Calu3 (cell line): ENCODE measurements at places on chromosomes 6 and 20. TPM values are rescaled to one million over a fixed set of nuclear protein-coding genes. Genes with fewer than 3 reads are reported as not detected.

DNA sequence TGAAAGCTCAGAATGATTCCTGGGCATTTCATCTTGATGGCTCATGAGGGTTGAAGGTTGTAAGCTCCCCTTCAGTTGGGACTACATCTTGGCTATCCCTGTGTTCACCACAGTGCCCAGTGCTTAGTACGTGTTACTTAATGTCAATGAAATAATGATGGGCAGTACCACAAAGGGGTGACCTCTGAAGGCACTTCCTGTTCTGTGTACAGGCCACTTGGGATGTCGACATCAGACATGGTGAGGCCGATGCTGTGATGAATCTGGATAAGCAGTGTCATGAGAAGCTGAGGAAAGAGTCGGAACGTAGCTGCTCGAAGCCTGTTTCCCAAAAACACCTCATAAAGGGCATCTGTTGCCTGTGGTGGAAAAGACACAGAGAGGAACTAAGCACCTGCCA lies 27.6 kb upstream of the RBL1 start:
- H3K36me3 ChIP-seq = no peaks in the 10 kb centered on the region
- no peak for DNase-seq

DNA sequence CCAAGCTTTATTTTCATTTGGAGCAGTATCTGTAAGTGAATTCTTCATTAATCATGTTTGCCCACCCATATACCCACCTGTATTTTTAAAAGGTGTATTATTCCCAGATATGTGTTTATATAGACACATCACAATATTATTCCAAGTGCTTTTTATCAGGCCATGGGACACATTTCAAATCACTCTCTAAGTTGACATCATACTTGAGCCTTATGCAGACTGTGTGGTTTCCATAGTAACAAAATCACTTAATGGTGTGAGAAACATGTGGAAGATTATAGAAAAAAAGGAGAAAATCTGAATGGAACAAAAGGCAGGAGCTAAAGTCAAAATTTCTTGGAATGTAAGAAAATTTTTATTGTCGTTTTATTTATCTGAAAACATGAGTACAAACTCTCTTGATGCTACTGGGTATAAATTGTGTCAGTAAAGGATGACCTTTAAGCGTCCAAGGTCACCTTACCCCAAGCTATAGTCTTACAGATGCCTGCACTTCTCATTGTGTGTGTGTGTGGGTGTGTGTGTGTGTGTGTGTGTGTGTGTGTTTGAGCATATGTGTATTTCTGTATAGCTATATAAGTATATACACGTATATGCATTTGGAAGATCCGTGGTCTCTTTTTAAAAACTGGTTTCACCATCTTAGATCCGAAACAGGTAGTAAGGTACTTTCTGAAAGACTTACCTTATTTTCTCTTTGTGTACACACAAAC lies 79.8 kb upstream of the CCN6 start:
- H3K4me1 ChIP-seq = peaks cover 16% of the 10 kb centered on the region
- H3K27ac ChIP-seq = peak overlapping the region; percentile 22
- no peak overlapping the region for H3K4me3 ChIP-seq
- H3K27me3 ChIP-seq = no peaks in the 10 kb centered on the region
- DNase-seq = no peak
- H3K36me3 ChIP-seq = no peaks in the 10 kb centered on the region

DNA sequence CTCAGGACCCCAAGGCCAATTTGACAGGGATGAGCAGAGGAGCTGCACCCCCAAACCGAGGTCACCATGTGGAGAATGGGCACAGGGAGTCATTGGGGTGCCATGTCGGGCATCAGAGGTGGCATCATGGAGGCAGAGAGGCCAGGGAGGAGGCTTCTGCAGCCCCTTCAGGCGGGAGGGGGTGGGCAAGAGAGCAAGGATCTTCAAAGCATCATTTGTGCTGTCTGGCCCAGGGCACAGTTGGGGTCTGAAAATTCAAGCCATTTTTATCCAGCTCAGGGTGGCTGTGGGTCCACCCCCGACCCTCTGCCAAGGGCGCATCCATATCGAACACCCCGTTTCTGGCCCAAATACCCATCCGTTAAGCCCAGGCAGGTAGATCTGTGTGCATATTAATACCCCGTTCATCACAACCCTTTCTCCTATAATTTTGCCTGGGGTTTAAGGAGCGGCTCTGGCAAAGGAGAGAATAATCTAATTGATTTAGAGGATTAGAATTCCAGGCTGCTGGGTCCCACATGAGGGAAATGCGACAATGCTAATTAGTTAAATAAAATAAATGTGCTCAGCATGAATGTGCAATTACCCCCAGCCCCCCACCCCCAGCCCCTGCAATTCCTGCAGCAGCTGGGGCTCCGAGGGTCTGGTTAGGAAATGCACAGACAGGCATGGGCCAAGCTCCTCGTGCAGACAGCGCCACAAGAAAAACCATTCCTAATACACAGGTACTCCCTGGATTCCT lies 31.9 kb downstream of the VSTM2L start:
- no peaks in the 10 kb centered on the region for H3K4me1 ChIP-seq
- no peak overlapping the region for H3K27ac ChIP-seq
- H3K4me3 ChIP-seq = no peak overlapping the region
- H3K27me3 ChIP-seq = peaks cover 68% of the 10 kb centered on the region
- DNase-seq = no peak
- H3K36me3 ChIP-seq = no peaks in the 10 kb centered on the region

The PRPH2 gene
- total RNA-seq = not detected in 2 replicates

The GRM4 gene
- not detected in 2 replicates for total RNA-seq

GRCh38 chr6:11368760-11369159 lies 136.3 kb upstream of the NEDD9 start:
- DNase-seq = no peak
- H3K27me3 ChIP-seq = no peaks in the 10 kb centered on the region
- H3K4me3 ChIP-seq = no peak overlapping the region
- H3K27ac ChIP-seq = peak overlapping the region; percentile 83

DNA sequence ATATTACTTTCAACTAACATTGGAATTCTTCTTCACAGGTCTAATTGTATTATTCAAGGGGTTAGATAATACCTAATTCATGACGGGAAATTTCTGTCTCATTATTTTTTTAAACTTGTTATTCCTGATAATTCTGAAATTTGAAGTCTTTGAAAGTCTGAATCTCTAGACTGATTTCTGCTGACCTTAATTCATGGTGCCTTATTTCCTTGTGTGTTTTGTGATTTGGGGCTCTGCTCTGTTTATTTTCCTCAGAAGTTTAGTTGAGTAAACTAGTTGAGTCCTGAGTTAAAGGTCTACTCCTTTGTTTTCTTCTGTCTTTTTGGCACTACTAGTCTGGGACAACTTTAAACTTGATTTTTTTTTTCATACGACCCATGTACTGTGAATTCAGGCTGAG lies 5.9 kb downstream of the DEFB118 start:
- H3K4me1 ChIP-seq = no peaks in the 10 kb centered on the region
- no peak overlapping the region for H3K4me3 ChIP-seq
- peaks cover 73% of the 10 kb centered on the region for H3K27me3 ChIP-seq
- H3K27ac ChIP-seq = no peak overlapping the region
- H3K36me3 ChIP-seq = no peaks in the 10 kb centered on the region

DNA sequence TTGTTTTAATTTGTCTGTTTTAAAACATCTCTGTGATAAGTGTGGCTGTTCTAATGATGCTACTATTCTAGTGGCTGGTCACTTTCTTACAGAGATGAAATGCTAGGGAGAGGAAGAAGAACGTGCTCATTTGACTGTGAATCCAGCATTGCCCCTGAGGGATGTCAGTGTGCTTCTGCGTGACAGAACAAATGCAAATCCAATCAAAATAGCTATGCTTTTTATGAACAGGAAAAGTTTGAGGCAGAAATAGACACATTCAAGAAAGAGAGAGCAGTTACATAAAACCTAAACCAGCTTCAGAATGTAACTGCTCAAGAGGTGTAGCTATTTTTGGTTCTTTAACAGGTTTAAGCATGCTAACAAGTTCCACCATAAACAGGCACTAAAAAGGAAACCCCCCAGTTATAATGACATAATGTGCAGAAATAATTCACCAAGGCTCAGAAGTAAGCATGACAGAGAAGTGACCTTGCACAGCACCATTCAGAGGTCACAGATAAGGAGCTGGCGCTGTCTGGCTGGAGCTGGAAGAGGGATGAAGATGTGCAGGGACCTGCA lies 385.3 kb downstream of the EPM2A start:
- H3K4me3 ChIP-seq = no peak overlapping the region
- no peaks in the 10 kb centered on the region for H3K27me3 ChIP-seq
- no peak for DNase-seq
- no peaks in the 10 kb centered on the region for H3K36me3 ChIP-seq
- no peak overlapping the region for H3K27ac ChIP-seq
- no peaks in the 10 kb centered on the region for H3K4me1 ChIP-seq
